Omental fat pad (tissue), 4 donors: ENCODE measurements at places on chromosomes 3 and 15.

GRCh38 chr15:99989095-99989494, 255.9 kb upstream of the LYSMD4 start:
- DNase-seq, result no peak

- no peak for DNase-seq
Observed at GRCh38 chr3:196754091-196754981, 14.7 kb downstream of the PAK2 start.

DNA sequence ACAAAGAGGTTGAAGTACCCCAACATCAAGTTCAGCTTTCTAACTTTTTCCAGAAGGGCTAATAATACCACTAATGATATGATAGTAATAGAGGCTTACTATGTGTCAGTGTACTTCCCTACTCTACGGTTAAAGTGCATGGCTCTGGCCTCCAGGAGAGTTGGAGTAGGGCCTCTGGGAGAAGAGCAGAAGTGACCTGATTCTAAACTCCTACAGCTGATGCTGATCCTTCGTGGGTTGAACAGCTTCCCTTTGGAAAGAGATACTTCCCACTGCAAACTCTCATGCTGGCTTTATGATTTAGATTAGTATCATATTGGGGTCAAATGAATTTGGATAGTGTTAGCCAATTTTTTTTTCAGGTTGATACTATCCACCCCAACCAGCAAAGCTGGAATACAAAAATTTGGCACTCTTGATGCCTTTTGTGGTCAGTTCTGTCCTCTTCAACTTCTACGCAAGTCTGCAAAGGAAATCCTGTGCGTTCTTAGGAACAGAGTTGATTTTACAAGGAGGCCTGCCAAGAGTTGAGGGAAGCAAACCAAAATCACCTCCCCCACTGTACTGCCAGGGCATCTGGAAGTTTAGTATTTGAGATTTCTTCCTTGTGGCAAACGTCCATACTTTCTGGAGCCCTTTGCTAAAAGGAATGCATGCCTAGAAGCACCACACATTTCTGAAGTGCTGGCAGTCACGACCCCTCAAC, 17.8 kb downstream of the TMEM212 start:
- no peak for DNase-seq

DNA sequence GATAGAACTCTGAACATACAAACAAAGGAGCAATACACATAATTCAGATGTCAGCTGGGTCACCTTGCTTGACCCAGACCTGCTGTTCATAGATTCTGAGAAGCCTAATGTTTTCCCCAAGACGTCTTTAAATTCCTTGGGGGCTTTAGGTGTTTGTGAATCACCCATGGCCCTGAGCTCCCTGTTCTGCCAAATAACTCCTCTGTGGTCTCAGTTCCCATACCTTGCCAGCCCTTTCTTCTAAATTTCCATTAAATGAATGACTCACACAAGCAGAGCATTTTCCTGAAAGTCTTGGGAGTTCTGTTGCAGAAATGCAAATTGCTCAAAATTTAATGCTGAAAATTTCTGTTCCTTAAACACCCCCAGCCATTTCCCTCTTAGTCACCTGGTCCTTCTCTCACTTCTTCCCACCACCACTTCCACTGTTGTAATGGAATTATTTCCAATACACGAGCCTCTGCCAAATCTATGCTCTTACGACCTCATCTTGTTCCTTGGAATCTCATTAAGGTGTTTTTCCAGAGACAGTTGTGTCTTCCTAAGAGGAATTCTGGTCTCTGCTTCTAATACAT, 33.4 kb upstream of the PSMD6 start:
- DNase-seq, result no peak

- no peak for DNase-seq
Observed at GRCh38 chr15:36912311-36912712, 188.0 kb downstream of the MEIS2 start.

GRCh38 chr3:174376346-174376745, 482.8 kb upstream of the NAALADL2 start:
- no peak for DNase-seq

- no peak for DNase-seq
Observed at GRCh38 chr3:114624047-114624445, 330.2 kb downstream of the TIGIT start.

DNA sequence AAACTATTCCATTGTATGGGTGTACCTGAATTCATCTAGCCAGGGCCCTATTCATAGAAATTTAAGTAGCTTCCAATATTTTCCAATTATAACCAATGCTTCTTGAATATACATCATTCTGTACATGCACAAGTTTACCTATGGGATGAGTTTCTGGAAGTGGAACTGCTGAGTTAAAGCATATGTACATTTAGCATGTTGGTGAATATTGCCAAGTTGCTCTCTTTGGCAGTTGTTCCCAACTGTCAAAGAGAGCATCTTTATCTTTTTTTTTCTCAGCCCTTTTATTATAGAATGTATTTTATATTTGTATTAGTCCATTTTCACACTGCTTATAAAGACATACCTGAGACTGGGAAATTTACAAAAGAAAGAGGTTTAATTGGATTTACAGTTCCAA, 8.3 kb upstream of the CCK start:
- DNase-seq, result no peak

DNA sequence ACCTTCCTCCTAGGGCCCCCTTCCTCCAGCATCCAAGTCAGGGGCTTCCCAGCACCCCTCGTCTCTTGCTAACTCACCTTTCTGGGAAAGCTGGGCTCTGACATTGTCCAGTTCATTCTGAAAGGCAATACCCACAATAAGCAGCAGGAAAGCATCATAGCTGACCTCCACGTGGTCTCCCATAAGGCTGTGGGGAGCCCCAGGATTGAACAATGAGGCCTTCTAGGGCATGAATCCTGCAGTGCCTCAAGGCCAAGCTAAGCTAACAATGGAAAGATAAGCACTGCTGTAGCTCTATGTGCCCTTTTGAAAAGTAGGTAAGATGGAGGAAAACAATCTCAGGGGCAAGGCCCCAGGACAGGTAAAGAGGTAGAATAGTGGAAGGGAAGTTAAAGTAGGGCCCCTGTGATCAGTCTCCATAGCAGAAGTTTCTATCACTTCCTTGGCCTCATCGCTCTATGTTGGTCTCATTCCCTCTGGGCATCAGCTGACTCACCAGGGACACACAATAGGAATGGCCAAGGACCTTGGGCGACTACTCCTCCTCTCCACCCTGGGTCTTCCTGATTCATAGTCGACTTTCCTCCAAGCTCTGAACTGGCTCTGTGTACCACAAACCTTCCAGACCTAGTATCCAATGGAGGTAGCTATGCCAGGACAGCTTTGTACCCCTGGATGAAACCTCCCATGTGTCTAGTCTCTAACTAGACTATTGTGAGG, 11.7 kb downstream of the TRAIP start:
- DNase-seq, result no peak

DNA sequence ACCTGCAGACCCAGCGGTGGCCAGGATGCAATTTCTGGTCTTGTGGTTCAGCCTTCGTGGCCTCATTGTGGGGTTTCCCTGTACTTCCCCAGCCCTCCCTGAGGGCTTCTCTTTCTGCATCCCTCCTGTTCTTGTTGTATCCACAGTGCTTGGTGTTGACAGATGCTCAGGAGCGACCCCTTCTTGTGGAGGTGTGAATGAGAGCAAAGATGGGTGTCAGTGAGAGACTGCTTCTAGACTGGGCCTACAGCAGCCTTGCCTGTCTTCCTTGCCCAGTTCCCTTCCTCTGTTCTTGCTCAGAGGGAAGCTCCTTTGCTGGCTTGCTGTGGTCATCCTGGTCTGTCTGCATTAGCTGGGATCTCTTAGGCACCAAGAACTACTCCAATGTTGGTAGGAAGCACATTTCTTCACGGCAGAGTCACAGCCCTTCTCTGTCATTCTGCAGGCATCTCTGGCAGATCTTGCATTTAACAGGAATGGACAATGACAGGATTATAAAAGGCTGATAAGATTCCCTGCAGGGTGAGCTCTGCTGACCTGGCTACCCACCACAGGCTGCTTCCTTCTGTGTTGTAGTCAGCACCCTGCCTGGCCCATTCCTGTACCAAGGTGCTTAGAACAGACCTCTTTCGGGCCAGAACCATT, 317.8 kb upstream of the C2CD4B start:
- DNase-seq, result no peak

DNA sequence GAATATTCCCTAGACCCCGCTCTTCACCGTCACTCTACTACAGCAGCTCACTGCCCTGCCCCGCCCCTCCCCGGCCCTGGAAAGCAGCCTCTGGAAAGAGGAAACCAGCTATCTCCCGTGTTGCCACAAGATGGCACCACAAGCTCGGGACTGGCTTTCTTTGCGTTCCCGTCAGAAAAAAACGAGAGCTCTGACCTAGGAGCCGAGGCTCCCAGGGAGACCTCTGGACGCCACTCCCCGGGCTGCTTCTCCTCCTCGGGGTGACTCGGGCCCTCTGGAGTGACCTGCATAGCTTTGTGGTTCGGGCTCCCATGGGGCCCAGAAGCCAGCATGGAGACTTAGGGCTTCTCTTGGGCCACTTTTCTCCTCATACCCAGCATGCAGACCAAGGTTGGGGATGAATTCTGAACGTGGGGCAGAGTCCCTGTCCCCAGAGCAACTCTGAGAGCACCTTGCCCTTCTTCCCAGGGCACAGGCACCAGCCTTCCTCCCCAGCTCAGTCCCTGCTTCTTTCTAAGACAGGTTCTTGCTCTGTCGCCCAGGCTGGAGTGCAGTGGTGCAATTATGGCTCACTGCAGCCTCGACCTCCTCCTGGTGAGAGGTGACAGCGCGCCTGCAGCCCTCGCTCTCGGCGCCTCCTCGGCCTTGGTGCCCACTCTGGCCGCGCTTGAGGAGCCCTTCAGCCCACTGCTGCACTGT, 19.0 kb downstream of the STOML1 start:
- peak; percentile 73 for DNase-seq

DNA sequence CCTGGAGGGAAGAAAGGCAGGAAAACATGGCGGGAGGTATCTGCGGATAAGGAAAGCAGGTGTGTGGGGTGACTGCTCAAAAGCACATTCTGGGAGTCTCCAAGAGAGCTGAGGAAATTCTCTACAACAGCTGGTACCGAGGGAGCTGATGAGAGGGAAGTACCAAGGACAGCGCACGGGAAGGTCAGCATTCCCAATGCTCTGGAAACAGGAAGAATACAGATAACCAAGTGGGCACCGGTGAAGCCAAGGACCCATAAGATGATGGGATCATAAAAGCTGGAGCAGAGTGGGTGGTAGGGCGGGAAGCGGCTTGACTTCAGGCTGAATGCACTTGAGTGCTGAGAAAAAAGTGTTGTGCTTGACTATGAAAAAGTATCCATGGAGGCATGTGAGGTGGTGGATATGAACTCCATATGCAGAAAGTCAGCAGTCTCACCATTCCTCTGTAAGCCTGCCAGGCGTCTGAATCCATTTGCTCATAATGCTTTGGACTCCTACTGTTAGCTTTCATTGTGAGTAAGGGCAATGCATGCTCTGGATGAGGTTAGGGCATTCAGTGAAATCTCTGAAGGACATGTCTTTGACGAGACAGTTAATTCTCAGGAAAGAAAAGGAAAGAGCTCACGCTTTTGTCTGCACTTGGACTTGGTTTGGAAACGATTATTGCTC, 215.5 kb downstream of the NR1D2 start:
- DNase-seq, result no peak

DNA sequence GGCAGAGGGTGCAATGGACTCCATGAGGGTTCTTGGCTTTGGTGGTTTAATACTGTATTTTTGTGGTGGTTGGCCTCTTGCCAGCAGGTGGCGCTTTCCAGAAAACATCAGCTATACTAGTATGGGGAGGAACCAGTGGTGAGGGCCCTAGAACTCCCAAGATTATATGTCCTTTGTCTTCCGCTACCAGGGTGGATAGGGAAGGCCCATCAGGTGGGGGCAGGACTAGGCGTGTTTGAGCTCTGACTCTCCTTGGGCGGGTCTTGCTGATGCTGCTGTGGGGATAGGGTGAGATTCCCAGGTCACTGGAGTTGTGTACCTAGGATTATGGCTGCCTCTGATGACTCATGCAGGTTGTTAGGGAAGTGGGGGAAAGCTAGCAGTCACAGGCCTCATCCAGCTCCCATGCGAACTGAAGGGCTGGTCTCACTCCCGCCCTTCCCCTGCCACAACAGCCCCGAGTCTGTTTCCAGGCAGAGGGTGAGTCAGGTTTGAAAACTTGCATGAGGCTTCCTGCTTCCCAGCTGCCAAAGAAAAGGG, 357.7 kb downstream of the OTOL1 start:
- DNase-seq, result no peak

DNA sequence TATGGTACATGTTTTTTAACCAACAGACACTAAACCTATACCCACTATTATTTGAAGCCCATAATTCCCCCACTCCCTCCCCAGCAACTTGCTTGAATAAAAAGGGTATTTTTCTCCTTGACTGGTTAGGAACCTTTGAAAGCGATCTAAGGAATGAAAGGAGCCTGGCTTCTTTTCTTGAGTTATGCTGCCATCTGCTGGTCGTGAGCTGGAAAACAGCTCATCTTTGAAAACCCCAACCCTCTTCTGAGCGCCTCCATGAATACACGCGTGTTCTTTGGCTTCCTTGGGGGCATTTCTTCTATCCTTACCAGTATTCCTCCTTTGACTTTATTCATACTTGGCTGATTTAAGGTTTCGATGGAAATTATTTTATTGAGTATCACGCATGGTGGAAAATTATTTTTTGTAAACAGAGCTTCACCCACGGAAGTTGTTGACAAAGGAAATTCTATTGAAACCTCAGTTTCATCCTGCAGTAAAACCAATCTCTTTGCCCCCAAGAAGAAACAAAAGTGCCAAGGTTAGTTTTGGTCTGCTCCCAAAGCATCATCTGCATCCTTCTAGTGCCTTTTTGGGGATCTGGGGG, 171.6 kb downstream of the SV2B start:
- no peak for DNase-seq

GRCh38 chr3:53693451-53693850, 152.8 kb downstream of the CHDH start:
- no peak for DNase-seq

GRCh38 chr3:42732829-42733459, 30.3 kb upstream of the HHATL start:
- no peak for DNase-seq

GRCh38 chr15:28037969-28038590, 61.0 kb downstream of the OCA2 start:
- DNase-seq, result no peak

- DNase-seq, result no peak
Observed at GRCh38 chr15:55802600-55803376, 59.8 kb upstream of the PRTG start.

GRCh38 chr3:128021768-128022372, 30.4 kb upstream of the SEC61A1 start:
- no peak for DNase-seq

DNA sequence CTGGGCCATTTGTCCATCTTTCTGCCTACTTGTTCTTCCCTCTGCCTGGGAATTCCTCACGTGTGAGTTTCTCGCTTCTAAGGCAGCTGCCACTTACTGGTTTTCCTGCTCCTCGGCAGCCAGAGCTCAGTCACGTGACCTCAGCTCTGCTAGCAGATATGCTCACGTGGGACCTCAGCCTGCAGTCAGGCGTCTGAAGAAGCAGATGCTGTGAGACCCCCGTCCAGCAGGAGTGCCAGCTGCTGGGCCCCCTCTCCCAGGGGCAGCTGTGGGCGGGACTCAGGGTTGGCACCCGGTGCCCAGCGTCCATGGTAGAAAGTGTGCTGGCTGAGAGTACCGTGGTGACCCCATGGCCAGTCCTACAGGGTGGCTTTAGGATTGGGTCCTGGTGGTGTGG, 161.3 kb upstream of the TLE3 start:
- DNase-seq, result no peak

GRCh38 chr15:52309154-52309548, 13.5 kb upstream of the MYO5C start:
- DNase-seq, result no peak
